ENCODE measurements at places on chromosomes 11 and 22.

DNA sequence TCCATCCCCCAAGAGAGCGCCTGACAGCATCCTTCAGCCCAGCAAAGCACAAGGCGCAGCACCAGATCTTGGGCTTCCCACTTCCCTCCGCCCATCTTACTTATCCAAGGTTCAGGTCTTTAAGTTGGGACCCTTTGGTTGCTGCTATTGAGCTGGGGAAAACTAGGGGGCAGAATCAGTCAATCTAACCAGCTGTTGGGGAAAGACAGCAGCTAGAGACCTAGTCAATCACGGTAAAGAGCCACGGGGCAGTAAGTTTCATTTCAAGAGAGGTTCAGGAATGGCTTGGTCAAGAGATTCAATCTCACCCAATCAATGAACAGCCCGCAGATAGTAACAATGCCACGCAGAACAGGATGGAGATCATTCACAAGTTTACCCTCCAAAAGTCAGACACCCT is 1.7 kb downstream of the ABTB2 start:
- no peak for DNase-seq
- H3K27ac ChIP-seq, result no peak overlapping the region
- peaks cover 10% of the 10 kb centered on the region for H3K27me3 ChIP-seq
- H3K4me1 ChIP-seq, result peaks cover 35% of the 10 kb centered on the region
- H3K4me3 ChIP-seq, result peak overlapping the region; percentile 80

DNA sequence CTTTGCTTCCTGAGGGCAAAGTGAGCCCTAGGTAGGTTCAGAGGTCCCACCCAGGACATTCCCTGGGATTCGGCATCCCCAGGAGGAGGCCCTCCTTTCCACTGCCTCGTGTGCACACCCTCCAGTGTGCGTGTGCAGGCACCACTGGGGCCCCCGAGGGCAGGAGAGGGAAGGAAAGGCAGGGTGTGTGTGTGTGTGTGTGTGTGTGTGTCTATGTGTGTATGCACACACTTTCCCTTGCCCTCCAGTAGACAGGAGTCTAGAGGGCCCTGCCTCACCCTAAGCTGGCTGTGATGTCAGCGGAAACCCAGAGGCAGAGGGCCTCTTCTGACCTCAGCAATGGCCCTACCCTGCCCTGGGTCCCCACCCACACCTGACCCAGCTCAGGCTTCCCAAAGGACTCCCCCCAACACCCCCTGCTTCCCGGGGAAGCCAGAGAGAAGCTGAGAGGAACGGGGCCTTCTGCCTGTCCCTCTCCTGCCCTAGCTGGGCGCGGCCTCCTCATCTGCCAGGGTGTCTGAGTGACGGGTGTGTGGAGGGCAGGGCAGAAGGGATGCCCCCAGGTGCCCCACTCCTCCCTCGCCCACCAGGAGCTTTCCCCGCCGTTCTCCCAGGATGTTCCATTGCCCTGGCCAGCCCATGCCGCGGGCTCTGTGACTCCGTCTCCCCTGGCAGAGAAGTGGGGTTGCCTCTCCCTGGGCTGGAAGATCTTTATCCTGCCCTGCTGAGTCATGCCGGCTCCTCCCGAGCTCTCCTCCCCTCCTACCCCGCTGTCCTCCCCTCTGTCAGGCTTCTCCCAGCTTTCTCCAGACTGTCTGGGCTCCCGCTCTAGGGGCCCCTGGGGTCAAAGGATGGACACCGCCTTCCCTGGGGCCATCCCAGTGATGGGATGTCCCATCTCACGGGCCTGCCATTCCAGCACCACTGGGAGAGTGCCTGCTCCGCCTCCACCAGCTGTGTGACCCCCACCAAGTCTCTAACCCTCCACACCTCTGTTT is 6.0 kb upstream of the CLCF1 start:
- H3K4me1 ChIP-seq, result peaks cover 67% of the 10 kb centered on the region
- no peaks in the 10 kb centered on the region for H3K27me3 ChIP-seq
- H3K27ac ChIP-seq, result peak overlapping the region; percentile 85
- no peaks in the 10 kb centered on the region for H3K36me3 ChIP-seq
- peak overlapping the region; percentile 52 for H3K4me3 ChIP-seq
- peak; percentile 72 for DNase-seq

- H3K27me3 ChIP-seq, result no peaks in the 10 kb centered on the region
- no peaks in the 10 kb centered on the region for H3K36me3 ChIP-seq
- H3K27ac ChIP-seq, result no peak overlapping the region
These were observed 3.4 kb downstream of the TRPT1 start for GRCh38 chr11:64222651-64223000.

- no peak overlapping the region for H3K4me3 ChIP-seq
- DNase-seq, result no peak
- peaks cover 59% of the 10 kb centered on the region for H3K27me3 ChIP-seq
- no peaks in the 10 kb centered on the region for H3K4me1 ChIP-seq
- no peaks in the 10 kb centered on the region for H3K36me3 ChIP-seq
- H3K27ac ChIP-seq, result no peak overlapping the region
These were observed 146.0 kb downstream of the CACNA1I start for GRCh38 chr22:39716534-39716933.

DNA sequence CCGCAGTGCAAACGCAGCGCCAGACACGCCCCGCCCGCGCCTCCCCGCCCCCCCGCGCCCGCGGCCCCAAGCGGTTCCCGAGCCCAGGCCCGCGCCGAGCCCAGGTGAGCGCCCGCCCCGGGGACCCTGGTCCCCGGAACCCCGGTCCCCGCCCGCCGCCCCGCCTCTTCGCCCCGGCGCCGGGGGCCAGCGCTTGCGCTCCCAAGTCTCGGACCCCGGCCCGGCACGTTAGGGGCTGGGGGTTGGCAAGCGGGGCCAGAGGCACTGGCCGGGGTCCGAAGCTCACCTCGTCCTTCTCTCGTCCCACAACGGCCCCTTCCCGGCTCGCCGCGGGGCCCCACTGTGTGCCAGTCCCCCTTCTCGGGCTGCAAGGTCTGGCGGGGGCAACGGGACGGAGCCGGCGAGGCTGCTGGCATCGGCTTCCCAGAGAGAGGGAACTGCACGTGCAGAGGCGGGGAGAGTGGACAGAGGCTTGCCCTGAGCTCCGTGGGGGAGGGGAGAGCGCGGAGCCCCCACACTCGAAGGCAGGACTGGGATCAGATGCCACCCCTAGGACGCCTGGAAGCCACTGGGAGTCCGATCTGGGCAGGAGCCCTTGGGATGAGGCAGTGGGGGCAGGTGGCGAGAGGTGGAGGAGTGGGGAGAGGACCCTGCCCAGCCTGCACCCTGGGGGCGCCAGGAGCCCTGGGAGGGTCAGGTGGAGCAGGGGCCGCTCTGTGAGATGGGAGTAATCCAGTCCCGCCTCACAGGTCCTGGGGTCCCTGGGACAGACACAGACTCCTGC is 1.8 kb upstream of the AIFM3 start:
- DNase-seq, result no peak
- H3K4me1 ChIP-seq, result peaks cover 5% of the 10 kb centered on the region
- H3K4me3 ChIP-seq, result peak overlapping the region; percentile 15
- H3K27ac ChIP-seq, result no peak overlapping the region

GRCh38 chr11:57647372-57647771 is 2.3 kb downstream of the YPEL4 start:
- H3K4me3 ChIP-seq, result peak overlapping the region; percentile 82
- H3K4me1 ChIP-seq, result peaks cover 82% of the 10 kb centered on the region
- peaks cover 30% of the 10 kb centered on the region for H3K27me3 ChIP-seq
- no peak for DNase-seq
- peaks cover 13% of the 10 kb centered on the region for H3K36me3 ChIP-seq

DNA sequence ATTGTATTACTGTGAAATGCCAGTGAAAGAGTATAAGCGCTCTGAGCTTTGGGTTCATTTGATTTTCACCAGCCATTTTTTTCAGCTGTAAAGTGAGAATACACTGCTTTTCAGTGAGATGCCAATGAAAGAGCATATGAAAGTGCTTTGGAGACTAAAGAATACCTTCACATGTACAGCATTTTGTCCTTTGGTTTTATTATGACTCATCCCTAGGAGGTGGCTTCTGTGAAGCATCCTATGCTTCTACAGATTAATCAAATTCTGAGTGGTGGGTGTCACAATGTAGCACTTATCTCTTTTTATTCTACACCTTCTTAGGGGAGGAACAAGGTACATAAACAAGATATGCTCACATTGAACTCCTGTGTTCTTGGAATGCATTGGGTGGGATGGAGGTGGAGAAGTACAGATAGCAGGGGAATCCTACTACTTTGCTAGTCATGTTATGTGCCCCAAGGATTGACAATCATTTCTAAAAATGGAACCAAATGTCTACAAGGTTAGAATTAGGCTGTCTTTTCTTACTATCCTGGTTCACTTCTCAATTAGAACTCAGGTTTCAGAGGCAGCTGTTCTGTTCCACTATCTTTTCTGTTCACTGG is 18.7 kb downstream of the TRIM44 start:
- H3K27me3 ChIP-seq, result no peaks in the 10 kb centered on the region
- peaks cover 51% of the 10 kb centered on the region for H3K4me1 ChIP-seq
- no peaks in the 10 kb centered on the region for H3K36me3 ChIP-seq
- no peak overlapping the region for H3K27ac ChIP-seq
- DNase-seq, result no peak

GRCh38 chr11:131163613-131164012 is 206.8 kb upstream of the NTM start:
- H3K4me3 ChIP-seq, result no peak overlapping the region
- no peak overlapping the region for H3K27ac ChIP-seq
- H3K4me1 ChIP-seq, result no peaks in the 10 kb centered on the region
- DNase-seq, result no peak
- H3K36me3 ChIP-seq, result no peaks in the 10 kb centered on the region
- H3K27me3 ChIP-seq, result peaks cover 16% of the 10 kb centered on the region

DNA sequence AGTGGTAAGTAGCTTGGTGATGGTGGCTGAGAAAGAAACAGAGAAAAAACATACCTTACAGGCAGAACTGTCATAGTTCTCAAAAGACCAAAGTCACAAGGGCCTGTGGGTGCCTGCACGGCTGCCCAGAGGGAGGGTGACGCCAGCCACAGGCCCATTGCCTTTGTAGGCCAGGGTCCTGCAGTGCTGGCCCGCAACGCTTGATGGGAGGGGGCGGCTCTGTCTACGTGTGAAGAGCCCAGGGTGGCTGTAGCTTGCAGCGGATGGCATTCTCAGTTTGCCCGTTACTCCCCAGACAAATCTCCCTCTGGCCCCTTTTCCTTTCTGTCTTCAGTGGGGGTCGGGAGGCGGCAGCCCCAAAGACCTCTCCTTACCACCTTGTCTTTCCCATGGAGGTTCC is 24.7 kb upstream of the B3GAT1 start:
- H3K36me3 ChIP-seq, result peaks cover 10% of the 10 kb centered on the region
- no peak overlapping the region for H3K27ac ChIP-seq
- no peaks in the 10 kb centered on the region for H3K4me1 ChIP-seq
- peaks cover 1% of the 10 kb centered on the region for H3K27me3 ChIP-seq
- no peak for DNase-seq

Data from HFFc6 (cell line).